ENCODE measurements at places on chromosomes 13 and 19.

- DNase-seq: no peak
Measured at GRCh38 chr19:40309666-40310065, 24.5 kb upstream of the AKT2 start.

DNA sequence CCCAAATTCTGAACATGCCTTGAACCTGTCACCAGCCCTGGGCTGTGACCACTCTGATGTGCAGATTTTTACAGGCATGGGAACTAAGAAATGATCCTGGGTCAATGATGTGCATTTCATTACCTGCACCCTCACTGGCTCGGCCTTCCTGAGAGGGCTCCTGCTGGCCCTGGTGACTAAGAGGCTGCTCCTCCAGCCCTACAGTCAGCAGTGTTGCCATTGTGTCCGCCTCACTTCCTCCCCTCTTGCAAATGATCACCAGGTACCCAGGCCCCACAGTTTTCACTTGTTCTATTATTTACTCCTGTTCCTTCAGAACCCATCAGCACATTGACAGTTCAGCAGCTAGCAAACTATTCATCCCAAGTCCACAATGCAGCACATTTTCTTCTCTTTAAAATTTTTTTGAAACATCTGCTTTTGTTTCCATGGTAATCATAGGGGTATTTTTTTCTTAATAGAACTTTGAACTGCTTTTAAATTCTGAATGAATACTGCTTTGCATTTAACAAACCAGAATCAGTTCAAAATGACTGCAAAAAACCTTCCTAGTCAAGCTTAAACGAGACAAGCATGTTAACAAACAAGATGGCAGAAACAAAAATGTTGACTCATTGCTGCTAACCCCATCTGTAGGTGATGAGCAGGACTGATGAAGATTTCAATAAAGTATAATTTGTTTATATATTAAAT is 29.3 kb downstream of the STARD13 start:
- DNase-seq: no peak

DNA sequence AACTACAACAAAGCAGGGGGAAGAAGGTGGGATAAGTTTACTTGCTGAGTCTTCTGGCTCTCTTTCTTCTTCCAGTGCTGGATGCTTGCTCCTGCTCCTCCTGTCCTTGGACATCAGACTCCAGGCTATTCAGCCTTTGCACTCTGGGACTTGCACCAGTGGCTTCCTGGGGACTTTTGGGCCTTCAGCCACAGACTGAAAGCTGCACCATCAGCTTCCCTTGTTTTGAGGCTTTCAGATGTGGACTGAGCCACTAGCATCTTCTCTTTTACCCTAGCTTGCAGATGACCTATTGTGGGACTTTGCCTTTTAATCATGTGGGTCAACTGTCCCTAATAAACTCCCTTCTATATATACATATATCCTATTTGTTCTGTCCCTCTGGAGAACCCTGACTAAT is 173.0 kb upstream of the UFM1 start:
- DNase-seq: no peak

- DNase-seq: no peak
Measured at GRCh38 chr19:45852983-45853382, 10.0 kb downstream of the SYMPK start.

DNA sequence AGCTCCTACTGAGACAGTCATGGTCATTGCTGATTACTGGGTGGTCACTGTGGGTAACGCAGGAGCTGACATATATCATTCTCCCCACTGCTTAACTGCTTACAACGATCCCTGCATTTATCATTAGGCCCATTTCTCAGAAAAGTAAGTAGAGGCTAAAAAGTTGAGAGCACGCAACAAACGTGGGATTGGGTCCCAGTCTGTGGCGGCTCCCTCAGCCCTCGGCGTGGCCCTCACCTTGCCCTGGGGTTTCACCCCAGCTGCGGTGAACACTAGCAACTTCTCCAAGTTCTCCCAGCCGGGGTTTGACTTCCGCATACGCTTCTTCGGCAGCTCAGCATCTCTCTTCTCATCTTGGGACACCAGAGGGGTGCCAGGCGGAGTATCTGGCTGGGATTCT is 2.5 kb downstream of the PNKP start:
- DNase-seq: no peak

GRCh38 chr19:35170359-35171061 is 16.0 kb downstream of the FXYD5 start:
- no peak for DNase-seq

DNA sequence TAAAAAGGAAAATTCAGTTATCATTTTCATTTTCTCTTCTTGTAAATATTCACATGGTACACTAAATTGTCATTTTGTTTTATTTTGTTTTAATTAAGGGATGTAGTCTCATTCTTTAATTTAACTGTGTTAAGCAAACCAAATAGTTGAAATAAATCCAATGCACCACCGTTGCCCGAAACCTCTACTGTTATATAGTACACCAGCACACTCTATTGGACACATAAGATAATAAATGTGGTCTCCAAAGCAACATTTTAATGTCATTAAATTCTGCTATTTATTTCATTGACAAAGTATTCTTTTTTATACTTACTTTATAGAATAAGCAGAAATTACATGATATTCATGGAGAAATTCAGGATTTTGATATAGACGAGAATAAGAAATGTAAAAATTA is 156.4 kb upstream of the FREM2 start:
- DNase-seq: peak; percentile 32

GRCh38 chr13:22562116-22562515 is 618.7 kb upstream of the SGCG start:
- no peak for DNase-seq

DNA sequence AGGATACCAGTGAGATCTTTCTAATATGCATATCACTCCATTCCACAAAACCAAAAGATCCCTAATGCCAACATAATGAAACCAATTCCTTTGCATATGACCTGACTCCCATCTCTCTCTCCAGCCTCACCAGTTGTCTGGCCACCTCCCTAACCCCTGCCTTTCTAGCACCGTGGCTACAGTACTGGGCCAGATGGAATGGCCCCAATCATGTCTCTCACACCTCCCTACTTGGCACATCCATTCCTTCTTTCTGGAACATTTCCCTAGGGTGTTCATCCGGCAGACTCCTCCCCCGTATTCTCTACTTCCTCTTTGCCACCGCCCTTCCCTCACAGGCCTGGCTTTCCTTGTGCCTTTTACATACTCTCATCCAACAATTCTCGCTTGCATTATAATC is 62.0 kb downstream of the GPALPP1 start:
- no peak for DNase-seq

GRCh38 chr13:49635599-49636433 is 7.5 kb downstream of the ARL11 start:
- peak; percentile 45 for DNase-seq

- DNase-seq: peak; percentile 49
Measured at GRCh38 chr13:102141625-102142472, 260.0 kb downstream of the FGF14 start.
